ENCODE measurements at places on chromosomes 12 and 14.

- peak; percentile 38 for DNase-seq
These were observed 39.2 kb upstream of the PLXNC1 start for GRCh38 chr12:94109160-94109559.

GRCh38 chr12:132218915-132219314, 74.7 kb downstream of the NOC4L start:
- peak; percentile 71 for DNase-seq

DNA sequence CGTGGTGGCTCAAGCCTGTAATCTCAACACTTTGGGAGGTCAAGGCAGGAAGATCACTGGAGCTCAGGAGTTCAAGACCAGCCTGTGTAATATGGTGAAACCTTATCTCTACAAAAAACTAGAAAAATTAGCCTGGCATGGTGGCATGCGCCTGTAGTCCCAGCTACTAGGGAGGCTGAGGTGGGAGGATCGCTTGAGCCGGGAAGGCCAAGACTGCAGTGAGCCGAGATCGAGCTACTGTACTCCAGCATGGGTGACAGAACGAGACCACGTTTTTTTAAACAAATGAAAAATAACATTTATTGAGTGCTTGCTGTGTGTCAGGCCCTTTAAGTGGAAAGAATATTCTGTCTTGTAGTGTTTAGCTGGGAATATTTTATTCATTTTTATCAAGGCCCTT, 26.6 kb upstream of the CLMN start:
- DNase-seq, result no peak

DNA sequence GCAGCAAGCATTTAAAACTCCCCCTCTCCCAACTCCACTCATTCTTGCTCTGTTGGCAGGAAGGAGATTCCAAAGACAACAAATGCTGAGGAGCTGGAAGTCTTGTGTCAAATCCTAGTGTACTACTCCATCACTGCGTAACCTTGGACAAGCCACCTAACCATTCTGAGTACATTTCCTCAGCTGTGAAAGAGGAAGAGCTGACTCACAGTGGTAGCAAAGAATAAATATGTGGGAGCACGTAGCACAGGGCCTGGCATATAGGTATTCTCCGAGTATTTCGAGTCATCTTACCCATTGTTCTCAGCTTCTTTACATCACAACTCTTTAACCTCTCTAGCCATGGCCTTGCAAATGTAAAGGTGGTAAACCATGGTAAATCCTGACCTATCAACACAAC, 28.7 kb downstream of the EGLN3 start:
- DNase-seq, result no peak

GRCh38 chr14:68972507-68973218, 6.4 kb downstream of the ACTN1 start:
- DNase-seq, result no peak

GRCh38 chr12:81644503-81644902, 114.6 kb downstream of the PPFIA2 start:
- DNase-seq, result no peak

GRCh38 chr12:55727643-55728185, 1.1 kb downstream of the CD63 start:
- peak; percentile 53 for DNase-seq

GRCh38 chr12:49626169-49626835, 2.9 kb downstream of the PRPF40B start:
- DNase-seq, result no peak

DNA sequence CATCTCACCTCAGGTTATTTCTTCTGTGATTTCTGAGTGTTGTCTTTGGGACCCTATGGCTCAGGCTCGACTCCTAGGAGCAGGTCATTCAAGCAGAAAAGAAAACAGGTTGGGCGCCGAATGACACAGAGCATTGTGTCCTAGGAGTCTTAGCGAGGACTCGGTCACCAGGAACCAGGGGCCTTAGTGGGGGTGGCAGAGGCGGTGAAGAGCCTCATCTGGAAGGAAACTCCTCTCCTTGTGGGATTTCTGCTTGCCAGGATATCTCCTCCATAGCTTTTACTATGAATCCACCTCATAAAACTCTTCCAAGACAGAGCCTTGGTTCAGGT, 630 bp downstream of the PLEKHH1 start:
- DNase-seq, result no peak

GRCh38 chr14:86646696-86647690, 1117.0 kb downstream of the FLRT2 start:
- DNase-seq, result no peak

GRCh38 chr12:93680006-93680405, 2.8 kb downstream of the CRADD start:
- no peak for DNase-seq

- no peak for DNase-seq
These were observed 108.7 kb upstream of the HIF1A start for GRCh38 chr14:61586544-61587055.

DNA sequence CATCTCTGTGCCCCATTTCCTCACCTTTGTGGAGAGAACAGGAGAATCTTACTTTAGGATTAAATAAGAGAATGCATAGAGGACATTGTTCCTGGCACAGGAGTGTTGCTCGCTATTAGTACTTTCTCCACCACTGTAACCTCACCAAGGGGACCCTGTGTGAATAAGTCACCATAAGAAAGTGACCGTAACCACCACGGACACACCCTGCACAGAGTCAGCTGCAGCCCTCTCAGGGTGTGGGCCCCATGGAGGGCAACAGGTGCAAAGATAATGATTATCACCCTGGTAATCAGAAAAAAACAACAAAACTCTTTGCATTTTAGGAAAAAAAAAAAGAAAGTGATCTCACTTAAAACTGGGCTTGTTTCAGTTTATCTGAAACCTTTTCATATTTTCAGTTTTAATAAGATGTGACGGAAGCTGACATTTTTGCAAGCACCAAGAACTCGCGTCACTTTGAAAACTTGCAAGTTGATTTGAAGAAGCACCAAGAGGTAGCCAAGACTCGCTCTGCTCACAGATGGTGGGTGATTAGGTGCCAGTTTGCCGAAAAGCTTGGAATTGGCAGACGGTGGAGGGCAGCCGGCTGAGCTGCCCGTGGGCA, 87.0 kb upstream of the VRK1 start:
- no peak for DNase-seq

DNA sequence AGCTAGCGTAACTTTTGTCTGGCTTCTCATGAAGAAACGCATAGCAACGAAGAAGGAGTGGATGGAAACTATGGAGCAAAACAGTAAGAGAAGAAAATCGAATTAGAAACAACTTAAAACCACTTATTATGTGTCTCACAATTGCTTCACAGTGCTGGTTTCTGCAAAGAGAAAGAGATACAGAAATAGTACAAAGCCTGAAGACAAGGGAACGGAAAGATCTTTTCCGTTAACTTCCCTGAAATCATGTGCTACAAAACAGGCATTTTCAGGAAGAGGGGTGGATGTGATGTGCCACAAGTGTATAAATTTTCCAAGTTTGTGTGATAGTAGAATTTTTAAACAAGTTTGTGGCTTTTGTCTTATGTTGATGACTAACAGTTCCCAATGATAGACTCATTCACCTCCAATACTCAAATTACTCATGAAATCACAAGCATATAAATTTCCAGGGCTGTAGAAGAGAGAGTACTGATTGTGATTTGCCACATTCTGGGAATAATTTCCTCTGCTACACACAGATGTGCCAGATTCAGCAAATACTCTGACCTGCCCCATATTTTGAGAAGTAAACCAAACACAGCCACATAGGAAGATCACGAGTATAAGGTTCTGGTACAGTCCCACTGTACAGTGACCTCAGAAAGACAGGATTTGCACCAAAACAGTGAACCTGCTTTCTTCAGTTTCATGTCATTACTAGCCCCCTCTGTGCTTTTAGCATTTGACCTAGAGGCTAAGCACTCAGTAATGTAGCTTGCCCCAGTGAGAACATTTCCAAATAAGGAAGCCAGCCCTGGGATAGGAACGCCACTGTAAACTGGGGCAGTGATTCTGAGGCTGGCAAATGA, 41.4 kb upstream of the PPFIA2 start:
- no peak for DNase-seq

DNA sequence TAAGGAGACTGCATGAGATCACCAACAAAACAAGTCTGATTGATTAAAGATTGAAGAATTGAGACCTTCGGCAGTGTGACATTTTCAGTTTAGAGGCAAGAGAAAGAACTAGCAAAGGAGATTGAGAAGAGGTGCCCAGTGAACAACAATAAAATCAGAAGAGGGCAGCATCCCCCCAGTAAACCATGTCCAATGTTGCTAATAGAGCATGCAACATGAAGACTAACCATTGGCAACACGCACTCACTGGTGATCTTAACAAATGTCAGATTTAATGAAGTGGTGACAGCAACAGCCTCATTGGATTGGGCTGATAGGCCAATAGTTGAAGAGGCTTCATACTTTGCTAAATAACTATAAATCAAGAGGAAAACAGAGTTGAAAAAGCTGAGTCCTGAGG, 20.7 kb upstream of the TAS2R14 start:
- no peak for DNase-seq

DNA sequence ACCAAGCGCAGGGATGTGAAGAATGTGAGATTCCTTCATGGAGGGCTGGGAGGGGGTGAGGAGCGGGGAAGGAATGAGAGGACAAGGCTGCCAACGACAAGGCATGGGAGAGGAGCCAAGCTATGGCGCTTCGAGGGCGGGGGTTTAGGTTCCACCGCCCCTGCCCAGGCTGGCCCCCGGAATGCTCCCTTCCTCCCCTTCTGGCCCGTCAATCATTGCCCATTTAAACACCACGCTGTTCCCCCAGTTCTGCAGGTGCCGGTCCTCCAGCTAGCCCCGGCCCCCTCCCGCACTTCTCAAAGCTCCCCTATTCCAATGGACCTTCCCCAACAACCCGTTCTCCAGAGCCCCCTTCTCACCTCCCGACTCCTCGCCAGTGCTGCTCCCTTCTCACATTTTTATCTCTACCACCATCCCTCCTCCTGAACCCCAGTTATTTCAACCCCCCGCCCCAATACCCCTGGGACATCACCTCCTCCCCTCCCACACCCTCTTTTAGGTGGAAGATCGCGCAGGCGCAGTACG, 428 bp downstream of the RNF41 start:
- DNase-seq, result no peak

DNA sequence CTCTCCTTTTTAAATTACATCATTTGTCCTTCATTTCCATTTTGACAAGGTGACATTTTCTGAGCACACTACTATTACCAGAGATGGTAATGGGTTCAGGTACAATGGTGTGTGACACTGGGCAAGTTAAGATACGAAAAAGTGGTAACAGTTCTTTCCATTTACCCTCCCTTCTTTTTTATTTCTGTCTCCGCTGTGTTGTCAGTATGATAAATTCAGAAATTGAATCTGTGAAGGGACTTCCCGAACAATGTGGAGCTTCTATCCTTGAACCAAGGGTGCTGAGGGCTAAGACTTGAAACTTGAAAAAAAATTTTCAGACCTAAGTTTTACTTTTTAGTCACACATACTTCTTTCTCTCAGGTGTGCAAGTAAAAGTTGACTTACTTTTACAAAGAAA, 103.7 kb downstream of the ERC1 start:
- no peak for DNase-seq

- no peak for DNase-seq
These were observed 103.5 kb downstream of the GLT1D1 start for GRCh38 chr12:128956755-128957154.

DNA sequence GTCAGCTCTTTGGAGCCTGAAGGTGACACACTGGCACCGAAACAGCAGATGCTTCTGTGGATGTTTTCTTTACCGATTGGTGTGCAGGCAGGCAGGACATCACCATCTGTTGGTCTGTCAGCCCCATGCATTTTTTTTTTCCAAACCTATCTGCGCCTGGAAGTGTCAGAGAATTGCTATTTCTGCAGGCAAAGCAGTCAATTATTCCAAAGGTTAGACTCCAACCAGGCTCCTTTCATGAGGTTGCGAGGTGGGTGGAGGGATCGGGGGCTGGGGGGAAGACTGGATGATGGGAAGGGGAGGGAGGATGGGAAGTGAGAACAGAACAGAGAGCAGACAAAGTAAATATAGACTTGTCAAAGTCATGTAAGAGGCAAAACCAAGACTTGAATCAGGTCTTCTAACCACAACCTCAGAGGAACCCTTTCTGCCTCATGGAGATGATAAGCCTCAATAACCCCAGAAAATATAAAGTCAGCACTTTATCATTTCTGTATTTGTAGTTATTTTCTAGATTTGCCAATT, 117.7 kb downstream of the OTOGL start:
- DNase-seq, result no peak

DNA sequence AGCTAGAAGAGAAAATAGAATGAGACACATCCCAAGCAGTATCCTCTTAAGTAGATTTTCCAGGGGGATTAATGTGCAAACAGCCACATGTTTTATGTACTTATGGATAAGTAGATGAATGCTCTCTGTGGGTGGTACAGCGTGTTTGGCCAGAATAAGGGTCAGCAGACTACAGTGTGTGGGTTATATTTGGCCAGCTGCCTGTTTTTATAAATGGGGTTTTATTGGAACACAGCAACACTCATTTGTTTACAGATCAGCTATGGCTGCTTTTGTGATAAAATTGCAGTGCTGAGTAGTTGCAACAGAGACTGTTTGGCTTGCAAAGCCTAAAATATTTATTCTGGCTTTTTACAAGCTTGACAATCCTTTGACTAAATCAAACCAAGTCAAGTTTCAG, 780.2 kb upstream of the SEL1L start:
- no peak for DNase-seq

DNA sequence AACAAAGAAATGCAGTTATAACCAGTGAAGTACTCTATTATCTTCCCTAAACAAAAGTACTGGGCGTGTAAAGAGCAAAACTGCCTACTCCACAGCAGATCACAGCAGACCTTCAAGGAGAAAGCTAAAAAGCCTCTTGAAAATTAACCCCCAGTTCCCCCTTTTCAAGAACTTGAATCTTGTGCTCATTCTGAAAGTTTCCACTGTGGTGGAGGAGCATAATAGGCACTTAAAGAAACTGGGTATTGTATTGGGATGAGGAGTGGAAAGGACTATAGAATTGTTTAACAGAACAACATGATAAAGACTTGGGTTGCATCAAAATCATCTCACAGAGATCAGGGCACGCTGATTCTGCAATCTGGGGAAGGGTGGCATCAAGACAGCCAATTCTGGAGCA, 51.1 kb downstream of the SLC25A47 start:
- DNase-seq, result no peak

- no peak for DNase-seq
These were observed 778 bp downstream of the SLC8B1 start for GRCh38 chr12:113333877-113334785.

GRCh38 chr12:26340649-26341048, 145.3 kb downstream of the SSPN start:
- DNase-seq, result no peak

DNA sequence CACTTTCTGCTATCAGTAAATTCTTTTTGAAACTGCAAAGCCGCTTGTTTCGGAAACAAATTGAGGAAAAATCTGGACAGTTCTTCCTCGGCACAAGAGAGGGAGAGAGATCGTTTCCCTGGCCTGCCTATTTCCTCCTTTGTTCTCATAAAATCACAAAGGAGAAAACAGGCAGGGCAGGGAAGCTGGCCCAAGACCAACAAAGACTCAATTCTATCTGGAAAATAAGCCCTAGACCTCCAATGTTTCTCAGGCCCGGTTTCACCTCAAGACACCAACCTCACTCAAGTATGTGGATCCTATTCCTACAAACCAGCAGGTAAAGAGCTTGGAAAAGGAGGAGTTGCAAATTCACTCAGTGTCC, 19.5 kb downstream of the DICER1 start:
- DNase-seq, result no peak

All from K562 (cell line).